ENCODE measurements at places on chromosomes 12 and 14.

DNA sequence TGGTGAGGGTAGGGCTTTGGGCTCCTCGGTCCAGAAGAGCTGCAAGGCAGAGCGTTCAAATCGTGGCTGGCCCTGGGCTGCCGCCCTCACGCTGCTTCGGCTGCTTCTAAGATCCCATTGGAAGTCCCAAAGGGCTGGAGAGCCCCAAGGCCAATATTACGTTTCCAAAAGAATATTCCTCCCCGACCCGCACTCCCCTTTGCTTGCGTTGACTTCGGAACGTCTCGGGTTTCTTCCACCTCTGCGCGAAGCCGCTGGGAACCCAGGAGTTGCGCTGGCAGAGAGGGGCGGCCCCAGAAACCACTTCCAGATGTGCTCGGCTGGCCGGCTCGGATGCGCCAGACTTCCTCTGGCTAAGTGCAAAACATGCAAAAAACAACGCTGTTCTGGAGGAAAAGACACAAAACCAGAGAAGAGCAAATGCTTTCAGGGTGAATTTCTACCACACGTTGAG is at the start of gene GLT8D2:
Gene GLT8D2 (minus strand): TSS at position 285 of the 454 bp plus-strand sequence. CDS start 30,539 bp downstream, outside the sequence.
- DNase-seq = no peak

- DNase-seq = no peak
These were observed 15.7 kb upstream of the FBRSL1 start for GRCh38 chr12:132474237-132474741.

GRCh38 chr12:124637581-124637981 is 70.2 kb upstream of the NCOR2 start:
- no peak for DNase-seq

DNA sequence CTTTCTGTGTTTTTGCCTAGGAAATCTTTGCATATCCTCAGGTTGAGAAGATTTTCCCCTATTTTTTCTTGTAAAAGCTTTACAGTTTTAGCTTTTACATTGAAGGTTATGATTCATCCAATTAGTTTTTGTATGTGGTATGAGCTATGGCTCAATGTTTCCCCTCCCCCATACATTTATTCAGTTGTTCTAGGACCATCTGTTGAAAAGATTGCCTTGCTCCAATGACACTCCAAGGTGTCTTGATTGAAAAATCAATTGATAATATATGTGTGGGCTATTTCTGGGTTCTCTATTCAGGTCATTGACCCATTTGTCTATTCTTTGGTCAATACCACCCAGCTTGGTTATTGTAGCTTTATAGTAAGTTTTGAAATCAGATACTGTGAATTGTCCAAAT is 42.6 kb downstream of the LRTM2 start:
- no peak for DNase-seq

DNA sequence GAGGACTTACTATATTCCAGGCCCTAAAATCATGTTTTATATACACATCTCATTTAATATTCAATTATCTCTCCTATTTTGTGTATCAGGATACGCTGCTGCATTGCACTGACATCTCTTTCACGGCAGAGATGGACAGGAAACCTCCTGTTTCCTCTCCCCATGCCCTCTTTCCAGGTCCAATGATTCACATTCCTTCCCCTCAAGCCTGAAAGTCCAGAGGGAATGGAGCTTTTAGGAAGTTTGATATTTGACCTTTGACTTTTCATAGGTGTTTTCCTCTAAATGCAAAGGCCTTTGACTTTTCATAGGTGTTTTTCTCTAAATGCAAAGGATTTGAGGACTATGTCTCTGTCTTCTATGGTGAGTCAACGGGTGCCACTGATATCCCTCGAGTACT is 89.5 kb downstream of the STON2 start:
- no peak for DNase-seq

GRCh38 chr14:104311358-104311757 is 173.0 kb downstream of the KIF26A start:
- DNase-seq = no peak

DNA sequence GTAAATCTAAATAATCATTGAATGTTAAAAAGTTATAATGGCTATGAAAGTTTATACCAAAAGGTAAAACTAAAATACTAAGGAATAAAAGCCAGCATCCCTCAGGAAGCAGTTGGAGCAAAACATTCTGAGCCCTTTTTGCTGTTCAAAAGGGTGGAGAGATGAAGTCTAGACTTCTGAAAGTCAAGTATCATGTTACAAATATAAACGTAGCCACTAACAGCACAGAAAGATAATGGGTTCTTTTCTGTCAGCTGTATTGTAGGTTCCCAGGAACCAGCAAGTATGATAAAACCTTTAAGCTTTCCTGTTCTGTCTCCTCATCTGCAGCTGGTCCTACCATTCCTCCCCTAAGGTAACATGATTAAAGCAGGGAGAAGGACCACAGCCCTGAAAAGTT is 16.4 kb upstream of the PLD4 start:
- no peak for DNase-seq

- peak; percentile 15 for DNase-seq
These were observed 145.4 kb upstream of the ABCD2 start for GRCh38 chr12:39764944-39765560.

- DNase-seq = peak; percentile 29
These were observed 78.8 kb upstream of the NAV3 start for GRCh38 chr12:77751939-77752338.

DNA sequence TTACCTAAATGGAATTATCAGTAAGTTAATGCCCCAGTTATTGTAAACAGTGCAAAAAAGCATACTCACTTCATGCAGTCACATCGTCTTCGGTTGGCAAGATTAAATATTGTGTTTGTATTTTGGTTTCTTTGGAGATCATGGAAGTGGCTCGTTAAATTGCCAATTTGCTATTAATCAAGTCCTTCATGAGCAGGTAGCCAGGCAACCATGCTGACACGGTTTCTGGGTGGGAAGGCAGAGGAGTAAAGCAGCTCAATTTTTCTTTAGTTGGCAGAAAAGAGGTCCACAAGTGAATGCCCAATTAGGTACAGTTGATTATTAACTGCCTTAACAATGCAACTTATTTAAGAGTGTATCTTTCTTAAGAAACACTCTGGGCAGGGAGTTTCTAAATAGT is 43.9 kb downstream of the PPP4R3A start:
- DNase-seq = no peak

DNA sequence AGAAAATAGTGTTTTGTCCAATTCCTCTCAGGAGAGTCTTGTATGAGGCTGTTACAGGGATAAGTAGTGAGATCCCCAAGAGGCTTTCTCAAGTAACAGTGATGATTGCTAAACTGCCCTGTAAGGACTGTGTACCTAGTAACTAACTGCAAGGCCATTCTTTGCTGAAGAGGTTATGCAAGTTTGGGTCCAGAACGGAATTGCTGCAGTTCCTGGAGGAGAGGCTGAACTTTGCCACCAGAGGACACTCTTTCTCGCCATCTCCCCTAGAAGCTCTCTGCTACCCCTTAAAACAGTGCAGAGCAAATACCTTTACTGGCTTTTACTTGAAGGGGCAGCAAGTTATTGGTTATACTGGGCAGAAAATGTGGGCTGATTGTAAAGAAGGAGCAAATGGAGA is 180.0 kb downstream of the RBM19 start:
- DNase-seq = no peak

GRCh38 chr12:4024701-4025100 is 151.5 kb upstream of the PARP11 start:
- no peak for DNase-seq

DNA sequence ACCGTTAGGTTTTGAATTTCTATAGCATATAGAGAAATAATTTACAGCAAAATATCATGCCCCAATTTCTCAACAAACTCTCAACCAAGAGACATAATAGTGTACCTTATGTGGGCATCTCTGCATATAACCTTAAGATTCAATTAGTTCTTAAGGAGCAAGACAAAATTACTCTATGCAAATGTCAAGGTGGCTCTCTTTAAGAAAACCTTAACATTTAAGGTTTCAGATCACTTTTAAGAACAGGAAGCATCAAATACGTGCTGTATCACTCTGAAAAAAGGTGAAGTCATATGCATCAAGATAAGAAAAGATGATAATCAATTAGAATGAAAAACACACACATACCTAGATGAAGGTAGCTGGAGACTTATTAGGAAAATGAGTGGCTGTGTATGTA is 728.0 kb downstream of the FLRT2 start:
- no peak for DNase-seq

GRCh38 chr14:99595524-99595923 is 8.5 kb downstream of the CCDC85C start:
- no peak for DNase-seq

DNA sequence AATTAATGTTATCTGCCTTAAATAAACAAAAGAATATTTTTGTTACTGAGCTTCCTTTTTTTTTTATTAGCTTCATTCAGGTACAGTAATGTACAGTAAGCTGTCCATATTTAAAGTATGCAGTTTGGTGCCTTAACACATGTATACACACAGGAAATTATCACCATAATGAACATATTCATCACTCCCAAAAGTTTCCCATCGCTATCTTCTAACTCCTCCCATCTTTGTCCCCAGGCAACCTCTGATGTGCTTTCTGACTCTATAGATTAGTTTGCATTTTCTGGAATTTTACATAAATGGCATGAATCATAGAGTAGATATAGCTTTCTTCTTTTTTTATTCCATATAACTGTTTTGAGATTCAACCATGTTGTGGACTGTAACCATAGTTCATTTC is 193.0 kb downstream of the TRHDE start:
- DNase-seq = no peak

DNA sequence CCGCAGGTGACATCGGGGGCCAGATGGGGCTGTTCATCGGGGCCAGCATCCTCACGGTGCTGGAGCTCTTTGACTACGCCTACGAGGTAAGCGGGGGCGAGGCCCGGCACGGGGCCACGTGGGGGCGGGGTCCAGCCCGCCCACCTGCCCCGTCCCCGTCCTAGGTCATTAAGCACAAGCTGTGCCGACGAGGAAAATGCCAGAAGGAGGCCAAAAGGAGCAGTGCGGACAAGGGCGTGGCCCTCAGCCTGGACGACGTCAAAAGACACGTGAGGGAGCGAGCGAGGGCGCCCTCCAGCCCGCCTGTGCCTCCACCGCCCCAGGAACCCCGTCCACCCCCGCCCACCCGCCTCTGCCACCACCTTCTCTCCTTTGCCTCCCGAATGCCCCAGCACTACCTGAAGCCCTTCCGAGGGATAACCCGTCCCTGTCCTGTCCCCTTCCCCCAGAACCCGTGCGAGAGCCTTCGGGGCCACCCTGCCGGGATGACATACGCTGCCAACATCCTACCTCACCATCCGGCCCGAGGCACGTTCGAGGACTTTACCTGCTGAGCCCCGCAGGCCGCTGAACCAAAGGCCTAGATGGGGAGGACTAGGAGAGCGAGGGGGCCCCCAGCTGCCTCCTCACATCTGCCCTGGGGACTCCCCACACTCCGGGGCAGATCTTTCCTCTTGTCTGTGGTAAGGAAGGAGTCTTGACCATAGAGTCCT is 3.9 kb upstream of the SMARCD1 start:
- no peak for DNase-seq

GRCh38 chr12:67890726-67891258 is 98.5 kb upstream of the IFNG-AS1 start:
- DNase-seq = no peak

GRCh38 chr12:97784904-97785303 is 322.3 kb downstream of the RMST start:
- DNase-seq = no peak

GRCh38 chr14:77800814-77801213 is 905 bp downstream of the ADCK1 start:
- no peak for DNase-seq

GRCh38 chr12:68804657-68805591 is 3.1 kb upstream of the MDM2 start:
- no peak for DNase-seq

DNA sequence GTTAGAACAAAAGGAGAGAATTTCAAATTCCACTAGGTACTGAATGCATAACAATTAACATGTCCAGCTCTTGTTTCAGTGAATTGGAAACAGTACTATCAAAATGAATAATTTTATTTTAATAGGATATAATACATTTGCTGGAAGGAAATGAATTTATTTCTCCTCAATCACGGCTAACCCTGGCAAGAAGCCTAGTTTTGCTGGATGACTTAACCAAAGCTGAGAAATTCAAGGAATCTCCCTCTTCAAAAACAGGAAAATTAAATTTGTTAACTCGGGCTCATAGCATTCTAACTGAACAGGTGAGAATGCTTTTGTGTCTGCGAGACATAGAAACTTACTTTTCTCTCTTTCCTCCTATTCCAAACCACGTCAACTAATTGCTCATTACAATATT is 163.5 kb upstream of the NEDD1 start:
- DNase-seq = peak; percentile 44

DNA sequence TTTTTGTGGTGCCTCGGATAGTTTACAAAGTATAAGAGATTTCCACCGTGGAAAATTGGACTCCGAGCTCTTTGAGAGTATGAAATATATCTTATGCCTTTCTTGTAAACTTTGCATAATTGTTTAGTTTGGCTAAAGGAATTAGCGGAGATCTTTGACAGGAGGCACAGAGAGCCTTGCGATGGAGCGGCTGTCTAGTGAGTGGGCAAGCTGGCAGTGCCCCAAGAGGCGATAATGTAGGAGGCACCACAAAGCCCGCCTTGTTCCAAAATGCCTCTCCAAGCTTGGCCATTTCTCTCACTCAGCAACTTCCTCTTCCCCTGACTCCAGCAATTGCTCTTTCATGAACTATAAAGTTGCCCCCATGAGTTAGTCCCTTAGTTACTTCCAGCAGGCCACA is 270.1 kb upstream of the PRICKLE1 start:
- no peak for DNase-seq

- peak; percentile 10 for DNase-seq
These were observed 47.3 kb downstream of the WDR20 start for GRCh38 chr14:102187044-102187443.

GRCh38 chr12:10737249-10737648 is 14.1 kb upstream of the YBX3 start:
- no peak for DNase-seq

GRCh38 chr12:104605685-104606084 is 148.9 kb downstream of the CHST11 start:
- no peak for DNase-seq

- no peak for DNase-seq
These were observed 250.7 kb downstream of the BTG1 start for GRCh38 chr12:91894911-91895310.

- no peak for DNase-seq
These were observed 22.3 kb downstream of the DCAF4 start for GRCh38 chr14:72948481-72949138.

DNA sequence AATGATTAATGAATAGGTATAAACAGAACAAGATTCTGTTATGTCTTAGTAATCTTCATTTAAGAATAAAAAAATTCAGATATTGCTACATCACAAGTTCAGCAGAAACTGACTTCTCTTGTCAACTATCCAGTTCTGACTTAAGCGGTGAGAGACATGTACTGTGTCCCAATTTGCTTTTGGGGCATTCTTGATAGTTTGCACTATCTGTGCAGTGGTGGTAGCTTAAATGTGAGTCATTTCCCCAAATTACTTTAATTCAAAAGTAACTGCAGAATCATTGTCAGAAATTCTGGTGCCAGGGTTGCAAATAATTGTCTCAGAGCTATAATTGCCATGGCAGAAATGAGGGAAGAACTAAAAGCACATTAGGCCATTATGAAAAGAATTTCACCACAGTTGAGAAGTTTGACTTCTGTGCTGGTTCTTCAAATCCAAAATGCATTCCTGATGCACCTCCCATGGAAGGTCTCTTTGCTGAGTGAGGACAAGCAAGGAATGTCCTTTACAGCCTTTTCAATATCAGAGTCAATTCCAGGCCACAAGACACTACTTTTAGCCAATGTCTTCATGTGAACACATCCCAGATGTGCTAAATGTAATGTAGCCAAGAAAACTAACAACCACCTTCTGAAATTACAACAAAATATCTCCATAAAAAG is 304.7 kb downstream of the SSPN start:
- no peak for DNase-seq

GRCh38 chr14:28356819-28357218 is 409.8 kb upstream of the FOXG1 start:
- DNase-seq = no peak

GRCh38 chr12:116804051-116804450 is 65.9 kb downstream of the RNFT2 start:
- DNase-seq = no peak
